ENCODE measurements at places on chromosomes 4 and X.
A peak's percentile ranks its signal among the peaks of the same experiment; 100 is the strongest.

- no peak for DNase-seq
Observed at GRCh38 chr4:79163981-79164490, 161.8 kb downstream of the NAA11 start.

GRCh38 chr4:73341454-73341853 lies 62.6 kb upstream of the ALB start:
- DNase-seq, result peak; percentile 51

GRCh38 chr4:181140037-181140603 lies 1103.1 kb upstream of the TENM3 start:
- DNase-seq, result no peak

- DNase-seq, result no peak
Observed at GRCh38 chr4:140813804-140814203, 57.6 kb upstream of the TBC1D9 start.

DNA sequence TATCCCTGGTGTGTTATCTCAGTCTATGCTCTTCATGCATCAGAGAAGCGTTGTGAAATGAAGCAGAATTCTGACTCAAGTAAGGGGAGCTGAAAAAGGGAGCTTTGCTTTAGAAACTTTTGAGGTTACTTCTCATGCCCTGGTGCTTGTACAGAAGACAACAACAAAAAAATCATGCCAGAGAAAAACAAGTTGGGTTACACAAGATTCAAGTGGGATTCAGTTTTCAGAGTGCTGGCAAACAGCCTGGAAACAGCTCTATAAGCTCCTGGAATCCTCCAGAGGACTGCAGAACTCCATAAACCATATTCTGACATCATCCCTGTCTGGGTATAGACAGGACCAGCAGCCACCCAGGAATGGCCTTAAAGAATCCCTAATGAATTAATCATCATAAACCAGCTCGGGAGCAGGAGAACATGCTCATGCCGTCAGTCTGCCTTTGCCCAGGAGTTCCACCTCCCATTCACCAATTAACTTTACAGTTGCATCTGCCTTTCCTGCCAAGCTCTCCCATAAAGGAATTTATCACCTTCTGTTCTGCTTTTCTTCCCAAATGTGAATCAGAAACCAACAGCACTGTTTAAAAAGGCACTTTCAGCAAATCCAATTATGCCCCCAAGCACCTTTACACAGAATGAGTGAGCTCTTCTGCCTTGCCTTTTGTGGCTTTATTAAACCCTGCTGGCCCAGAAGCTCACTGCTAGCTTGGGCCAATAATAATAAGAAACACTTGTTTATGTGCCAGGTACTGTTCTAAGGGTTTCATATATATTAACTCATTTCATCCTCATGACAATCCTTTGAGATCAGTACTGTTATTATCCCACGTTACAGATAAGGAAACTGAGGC lies 54.5 kb upstream of the FBXW7 start:
- peak; percentile 76 for DNase-seq

DNA sequence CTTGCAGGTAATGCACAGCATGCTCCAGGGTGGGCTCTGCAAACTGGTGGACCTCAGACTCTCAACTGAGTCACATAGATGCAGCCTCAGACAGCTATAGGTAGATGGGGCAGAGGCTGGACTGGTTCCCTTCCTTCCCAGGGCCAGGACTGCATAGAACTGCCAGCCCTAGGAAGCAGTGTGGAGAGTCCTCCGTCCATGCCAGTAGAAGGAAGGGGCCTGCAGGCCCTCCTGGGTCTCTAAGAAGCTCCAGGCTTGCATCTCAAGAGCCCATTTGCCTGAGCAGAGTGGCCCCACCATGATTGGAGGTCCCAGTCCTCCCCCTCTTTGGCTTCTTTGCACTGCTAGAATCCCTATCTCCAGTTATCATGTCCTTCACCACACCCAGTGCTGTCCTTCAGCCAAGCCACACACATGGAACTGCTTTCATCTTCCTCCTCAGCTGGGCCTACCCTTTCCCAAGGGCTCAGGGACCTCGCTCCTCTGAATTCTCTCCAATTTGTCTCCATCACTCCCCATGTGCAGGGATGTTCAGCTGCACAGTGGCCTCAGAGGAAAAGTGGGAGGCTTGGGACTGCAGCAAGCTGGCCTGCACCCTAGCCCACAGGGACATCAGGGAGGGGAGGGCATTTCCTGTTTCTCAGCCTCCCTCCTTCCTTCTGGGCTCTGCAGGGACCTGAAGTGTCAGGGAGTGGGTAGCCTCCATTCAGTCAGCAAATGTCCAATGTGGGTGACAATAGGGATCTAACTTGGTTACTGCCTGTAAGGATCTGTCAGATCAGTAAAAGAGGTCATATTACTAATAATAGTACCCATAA lies 146.0 kb downstream of the PJA1 start:
- DNase-seq, result no peak

DNA sequence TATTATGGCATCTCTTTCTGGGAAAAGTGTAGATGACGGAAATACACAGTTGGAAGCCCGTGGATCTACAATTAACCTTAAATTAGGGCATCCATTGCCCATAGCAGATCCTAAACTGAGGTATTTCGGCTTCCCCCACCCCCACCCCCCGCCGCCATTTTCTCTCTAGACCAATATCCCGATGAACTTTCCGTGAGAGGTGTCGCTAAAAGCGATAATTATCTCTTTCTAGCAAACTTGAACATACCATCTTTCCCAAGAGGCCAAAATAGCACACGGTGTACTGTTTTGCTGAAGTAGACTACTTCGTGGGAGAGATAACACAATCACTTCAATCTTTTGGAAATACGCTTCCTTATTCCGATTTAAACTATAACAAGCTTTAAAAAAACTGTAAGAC lies 554 bp downstream of the KLHL15 start:
- peak; percentile 24 for DNase-seq

DNA sequence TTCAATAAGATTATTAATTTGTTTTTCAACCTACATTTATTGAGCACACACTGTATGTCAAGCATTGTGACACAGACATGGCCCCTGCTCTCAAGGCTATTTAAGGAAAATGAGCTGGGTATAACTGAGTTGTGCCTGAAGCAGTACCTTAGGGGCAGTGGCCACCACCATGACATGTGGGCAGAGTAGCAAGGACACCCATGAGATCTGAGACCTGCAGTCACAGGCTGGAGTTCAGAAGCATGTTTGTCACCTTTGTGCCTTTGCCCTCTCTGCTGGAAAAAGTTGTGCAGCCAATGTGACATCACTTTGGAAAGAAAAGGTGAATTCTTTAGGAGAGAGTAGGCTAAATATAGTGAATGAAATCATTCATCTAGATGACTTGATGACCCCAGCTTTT lies 501.3 kb downstream of the BCOR start:
- no peak for DNase-seq

GRCh38 chrX:102515975-102516941 lies at the start of gene TMSB15A:
TSS of gene TMSB15A (minus strand) at chrX:102516739.
- peak; percentile 63 for DNase-seq

- DNase-seq, result no peak
Observed at GRCh38 chr4:169167957-169168858, 102.5 kb downstream of the SH3RF1 start.

DNA sequence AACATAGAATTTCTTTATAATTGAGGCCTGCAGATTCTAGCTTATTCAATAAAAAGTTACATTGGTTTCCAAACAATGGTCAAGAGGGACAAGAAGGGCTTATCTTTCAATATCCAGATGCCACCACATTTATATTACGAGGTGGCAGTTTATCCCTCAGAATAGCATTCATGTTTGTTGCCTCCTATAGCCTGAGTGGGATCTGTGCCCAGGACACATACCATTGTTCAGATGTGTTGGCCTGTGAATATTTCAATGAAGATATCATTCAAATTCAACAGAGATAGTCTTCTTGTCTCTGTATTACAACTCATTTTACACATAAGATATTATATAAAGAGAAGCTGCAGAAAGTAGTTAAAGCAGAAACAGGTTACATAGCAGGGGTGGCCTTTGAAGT lies 20.5 kb downstream of the GLRB start:
- DNase-seq, result no peak

DNA sequence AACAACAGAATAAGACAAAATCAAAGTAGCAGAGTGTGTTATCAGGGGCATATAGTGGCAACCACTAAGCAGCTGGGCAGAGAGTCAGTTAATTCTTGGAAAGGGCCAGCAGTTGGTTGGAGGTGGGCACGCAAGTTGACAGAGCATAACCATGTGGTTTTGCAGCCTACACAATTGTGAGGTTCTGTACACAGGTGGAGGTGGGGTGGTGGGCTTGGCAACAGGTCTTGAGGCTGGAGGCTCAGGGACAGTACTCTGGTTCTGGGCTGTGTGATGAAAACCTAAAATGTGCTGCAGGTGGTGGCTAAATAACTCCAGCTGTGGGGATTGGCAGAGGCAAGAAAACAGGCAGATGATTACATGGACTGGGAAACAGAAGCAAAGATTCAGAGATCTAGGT lies 1112.7 kb downstream of the PDHA2 start:
- no peak for DNase-seq
